ENCODE measurements at places on chromosomes 3 and 15. TPM values are rescaled to one million over a fixed set of nuclear protein-coding genes. Genes with fewer than 3 reads are reported as not detected.

- H3K36me3 ChIP-seq = no peaks in the 10 kb centered on the region
- no peaks in the 10 kb centered on the region for H3K4me1 ChIP-seq
- no peaks in the 10 kb centered on the region for H3K27me3 ChIP-seq
- no peak overlapping the region for H3K27ac ChIP-seq
- no peak overlapping the region for H3K4me3 ChIP-seq
- peak; percentile 66 for DNase-seq
Observed at GRCh38 chr3:155166441-155166840, 86.3 kb downstream of the MME start.

DNA sequence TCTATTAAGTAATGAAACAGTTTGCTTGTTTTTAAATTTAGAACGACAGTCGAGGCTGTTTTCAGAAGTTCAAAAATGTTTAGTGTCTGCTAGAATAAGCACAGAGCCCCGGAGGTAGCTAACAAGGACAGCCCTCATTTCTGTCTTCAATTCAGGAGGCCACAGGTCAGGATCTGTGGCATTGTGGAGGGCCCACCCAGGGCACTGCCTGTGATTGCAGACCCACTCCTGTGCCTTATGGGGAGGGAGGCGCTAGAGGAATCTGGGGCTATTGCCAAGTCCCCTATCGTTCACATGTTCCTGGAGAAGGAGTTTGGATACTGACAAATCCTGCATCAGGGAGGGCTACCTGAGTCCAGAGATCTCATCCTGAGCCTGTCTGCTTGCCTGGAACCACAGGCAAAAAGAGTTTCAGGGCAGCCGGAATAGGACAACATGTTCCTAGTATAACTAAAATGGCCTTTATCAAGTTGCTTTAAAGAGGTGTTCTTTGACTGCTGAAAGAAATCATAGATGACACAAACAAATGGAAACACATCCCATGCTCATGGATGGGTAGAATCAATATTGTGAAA, 141.5 kb upstream of the ROPN1 start:
- H3K27me3 ChIP-seq = no peaks in the 10 kb centered on the region
- H3K4me1 ChIP-seq = no peaks in the 10 kb centered on the region
- no peak overlapping the region for H3K4me3 ChIP-seq
- DNase-seq = no peak
- no peak overlapping the region for H3K27ac ChIP-seq

- H3K27me3 ChIP-seq = no peaks in the 10 kb centered on the region
- no peak for DNase-seq
- no peaks in the 10 kb centered on the region for H3K36me3 ChIP-seq
- H3K4me1 ChIP-seq = no peaks in the 10 kb centered on the region
Observed at GRCh38 chr15:23548071-23548470, 17.4 kb upstream of the MKRN3 start.

Gene TIGIT
- 0.25 TPM for polyA plus RNA-seq

GRCh38 chr3:85570819-85571218, 612.0 kb downstream of the CADM2 start:
- no peaks in the 10 kb centered on the region for H3K27me3 ChIP-seq
- DNase-seq = no peak
- no peak overlapping the region for H3K4me3 ChIP-seq
- H3K27ac ChIP-seq = no peak overlapping the region

- H3K27ac ChIP-seq = no peak overlapping the region
- no peak overlapping the region for H3K4me3 ChIP-seq
- DNase-seq = no peak
- H3K4me1 ChIP-seq = no peaks in the 10 kb centered on the region
- no peaks in the 10 kb centered on the region for H3K27me3 ChIP-seq
- H3K36me3 ChIP-seq = no peaks in the 10 kb centered on the region
Observed at GRCh38 chr3:168473334-168473890, 377.7 kb upstream of the GOLIM4 start.

- no peak overlapping the region for H3K4me3 ChIP-seq
- no peak for DNase-seq
- H3K27me3 ChIP-seq = peaks cover 4% of the 10 kb centered on the region
- H3K27ac ChIP-seq = no peak overlapping the region
- no peaks in the 10 kb centered on the region for H3K36me3 ChIP-seq
Observed at GRCh38 chr3:194691481-194692283, 6.0 kb downstream of the FAM43A start.

Gene PAK2
- polyA plus RNA-seq = 22.9 TPM

Gene CATSPER2
- 10.5 TPM for polyA plus RNA-seq

Gene GPR62
- polyA plus RNA-seq = 0.09 TPM

GRCh38 chr15:100199711-100200286, 142.0 kb downstream of the ADAMTS17 start:
- no peaks in the 10 kb centered on the region for H3K4me1 ChIP-seq
- no peaks in the 10 kb centered on the region for H3K27me3 ChIP-seq
- H3K27ac ChIP-seq = no peak overlapping the region
- no peak overlapping the region for H3K4me3 ChIP-seq
- no peak for DNase-seq

- no peak for DNase-seq
- no peak overlapping the region for H3K4me3 ChIP-seq
- peaks cover 84% of the 10 kb centered on the region for H3K36me3 ChIP-seq
- no peaks in the 10 kb centered on the region for H3K27me3 ChIP-seq
- H3K27ac ChIP-seq = no peak overlapping the region
Observed at GRCh38 chr3:37999836-38000235, 9.2 kb downstream of the VILL start.

Gene SI
- polyA plus RNA-seq = 156 TPM

DNA sequence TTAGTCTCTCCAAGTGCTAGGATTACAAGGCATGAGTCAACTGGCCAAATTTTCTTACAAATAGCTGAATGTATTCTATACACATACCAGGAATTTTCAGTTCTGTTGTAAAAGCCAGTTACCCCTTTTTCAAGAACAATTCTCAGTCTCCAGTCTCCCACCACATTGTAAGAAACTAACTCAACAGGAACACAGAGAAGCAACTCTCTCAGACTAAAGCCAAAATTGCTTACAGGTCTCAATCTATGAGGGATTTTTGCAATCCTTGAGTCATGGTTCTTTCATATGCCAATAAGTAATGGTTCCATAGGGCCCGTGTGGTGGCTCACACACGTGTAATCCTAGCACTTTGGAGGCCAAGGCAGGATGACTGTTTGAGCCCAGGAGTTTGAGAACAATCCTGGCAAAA, 8.5 kb downstream of the IP6K2 start:
- no peak overlapping the region for H3K4me3 ChIP-seq
- H3K27me3 ChIP-seq = no peaks in the 10 kb centered on the region
- peaks cover 12% of the 10 kb centered on the region for H3K36me3 ChIP-seq

DNA sequence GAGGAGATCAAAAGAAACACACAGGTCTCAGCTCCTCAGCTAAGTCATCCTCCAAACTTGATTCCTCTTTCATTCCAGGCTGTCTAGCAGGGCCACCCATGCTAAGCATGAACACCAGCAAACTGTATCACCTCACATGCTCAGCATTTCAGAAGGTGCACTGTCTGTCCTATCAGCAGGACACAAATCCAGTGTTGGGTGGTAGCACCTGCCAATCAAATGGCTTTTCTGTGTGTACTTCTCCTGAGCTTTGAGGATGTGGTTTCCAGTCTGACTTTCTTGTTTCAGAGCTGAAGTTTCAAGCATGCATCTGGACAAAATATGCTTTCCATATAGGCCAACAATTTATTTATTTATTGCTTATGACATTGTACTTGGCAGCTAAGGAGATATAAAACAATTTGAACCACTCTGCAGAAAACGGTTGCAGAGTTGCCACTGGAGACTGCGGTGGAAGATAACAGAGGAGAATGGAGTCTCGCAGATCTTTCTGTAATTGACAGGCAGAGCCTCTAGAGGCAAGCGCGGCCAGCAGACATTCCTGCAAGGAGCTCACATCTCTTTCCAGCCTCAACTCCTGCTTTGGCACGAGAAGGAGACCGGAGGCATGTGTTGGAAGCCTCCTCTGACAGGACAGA, 167.1 kb upstream of the WNT5A start:
- no peaks in the 10 kb centered on the region for H3K4me1 ChIP-seq
- H3K4me3 ChIP-seq = no peak overlapping the region
- H3K27me3 ChIP-seq = no peaks in the 10 kb centered on the region
- DNase-seq = no peak
